ENCODE measurements at places on chromosomes 1 and 21. TPM values are rescaled to one million over a fixed set of nuclear protein-coding genes. Genes with fewer than 3 reads are reported as not detected.

The AMIGO1 gene
- 0.81 TPM for total RNA-seq

The ASB17 gene
- total RNA-seq, result not detected

The CELA2B gene
- total RNA-seq, result not detected

The C1orf141 gene
- total RNA-seq, result not detected

The TNFSF4 gene
- 1.2 TPM for total RNA-seq

The VHLL gene
- total RNA-seq, result not detected

The FHAD1 gene
- 0.13 TPM for total RNA-seq

The PLCH2 gene
- total RNA-seq, result 3.2 TPM
